ENCODE measurements at places on chromosomes 4 and X.

DNA sequence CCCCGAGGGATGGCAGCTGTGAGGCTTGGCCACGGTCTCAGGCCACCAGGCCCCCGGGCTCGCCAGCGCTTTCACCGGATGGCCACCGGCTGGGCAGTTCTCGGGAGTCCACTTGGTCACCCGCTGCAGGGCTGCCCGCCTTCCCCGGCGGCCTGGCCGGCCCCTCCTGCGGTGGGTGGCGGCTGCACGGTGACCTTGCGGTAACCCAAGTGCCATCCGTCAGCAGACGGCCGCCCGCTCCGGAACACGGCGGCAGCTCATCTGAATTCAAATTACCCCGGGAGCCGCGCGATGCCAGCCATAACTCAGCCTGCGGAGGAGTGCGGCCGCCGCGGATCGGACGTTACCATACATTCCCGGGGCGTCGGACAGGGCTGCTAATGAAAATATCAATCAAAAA, 60.7 kb downstream of the FAM53A start:
- DNase-seq = no peak

DNA sequence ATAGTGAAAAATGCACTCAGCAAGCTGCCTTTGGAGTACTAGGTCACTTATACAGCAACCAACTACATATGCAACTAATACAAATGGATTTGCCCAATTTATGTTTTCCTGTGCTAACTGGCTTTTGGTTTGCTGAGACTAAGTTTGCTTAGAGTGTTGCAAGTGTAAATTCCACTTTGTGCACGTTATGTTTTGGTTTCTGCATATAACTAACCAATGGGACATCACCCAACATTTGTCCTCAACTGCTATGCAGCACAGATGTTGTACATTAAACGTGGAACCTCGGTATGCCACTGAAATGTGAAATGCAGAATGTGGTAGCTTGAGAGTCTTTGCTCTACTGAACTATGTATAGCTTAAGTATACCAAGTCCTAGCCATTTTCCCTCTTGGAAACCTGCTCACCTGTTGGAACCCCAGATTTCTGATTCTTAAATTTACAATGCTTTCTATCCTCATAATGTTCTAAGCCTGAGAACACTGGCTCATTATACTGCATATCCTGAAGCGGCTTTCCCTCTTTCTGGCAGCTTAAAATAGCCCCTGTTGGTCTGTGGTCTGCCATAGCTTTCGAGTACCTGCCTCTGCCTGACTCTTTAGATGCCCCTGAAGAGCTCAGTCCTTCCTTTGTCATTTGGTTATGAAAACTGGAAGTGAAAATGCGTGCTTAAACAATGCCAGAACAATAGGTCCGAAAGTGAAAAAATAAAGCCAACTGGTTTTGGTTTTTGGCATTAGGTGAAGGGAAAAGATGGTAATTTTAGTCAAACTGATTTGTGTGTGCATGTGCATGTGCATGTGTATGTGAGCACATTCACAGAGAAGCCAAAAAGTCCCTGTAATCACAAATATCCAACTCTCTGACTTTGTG, 158.0 kb downstream of the SH2D1A start:
- no peak for DNase-seq

DNA sequence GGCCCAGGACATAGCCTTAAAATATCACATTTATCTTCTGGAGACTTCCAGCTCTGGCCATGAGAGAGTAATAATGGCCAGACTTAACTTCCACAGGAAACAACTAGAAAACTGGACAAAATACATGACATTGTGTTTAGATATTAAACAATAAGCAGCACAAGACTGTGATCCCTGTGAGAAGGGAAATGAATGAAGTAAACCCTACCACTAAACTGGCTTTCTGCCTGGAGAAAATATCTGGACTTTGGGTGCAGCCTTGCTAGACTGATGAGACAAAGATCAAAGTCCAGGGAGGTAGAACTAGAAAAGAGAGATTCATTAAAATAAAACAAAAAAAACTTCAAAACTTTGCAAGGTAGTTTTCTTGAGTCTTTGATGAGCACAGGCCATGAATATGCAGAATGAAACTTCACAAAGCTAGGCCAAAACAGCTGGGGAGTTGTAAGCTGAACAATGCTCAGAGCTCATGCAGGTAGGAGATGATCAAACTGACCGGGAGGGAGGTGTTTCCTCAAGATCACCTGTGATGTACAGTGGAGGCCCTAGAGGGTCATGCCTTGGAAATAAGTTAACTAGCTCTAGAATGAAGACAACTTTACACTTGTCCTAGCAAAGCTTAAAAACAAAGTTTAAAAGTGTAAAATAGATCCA, 147.0 kb upstream of the SH3RF1 start:
- DNase-seq = no peak

GRCh38 chrX:103584596-103584995, 719 bp upstream of the TCEAL4 start:
- no peak for DNase-seq

DNA sequence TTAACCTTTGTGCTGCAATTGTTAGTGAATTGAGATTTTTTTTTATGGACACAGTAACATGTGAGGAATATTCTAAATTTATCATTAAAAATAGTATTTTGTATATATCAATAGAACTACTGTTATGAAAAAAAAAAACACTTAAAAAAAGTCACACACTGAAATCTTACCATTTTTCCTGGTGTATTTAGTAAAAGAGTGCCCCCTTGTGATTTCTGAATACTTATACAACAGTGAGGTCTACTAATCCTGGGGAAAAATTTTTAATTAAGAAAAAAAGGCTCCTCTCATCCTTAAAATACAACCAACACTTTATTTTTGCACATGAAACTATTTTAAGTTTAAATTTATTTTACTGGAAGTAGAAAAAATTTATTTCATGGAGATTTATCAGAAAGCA, 56.4 kb upstream of the SPOCK3 start:
- DNase-seq = no peak

- DNase-seq = no peak
Measured at GRCh38 chr4:140346136-140346535, 27.3 kb upstream of the SCOC start.

DNA sequence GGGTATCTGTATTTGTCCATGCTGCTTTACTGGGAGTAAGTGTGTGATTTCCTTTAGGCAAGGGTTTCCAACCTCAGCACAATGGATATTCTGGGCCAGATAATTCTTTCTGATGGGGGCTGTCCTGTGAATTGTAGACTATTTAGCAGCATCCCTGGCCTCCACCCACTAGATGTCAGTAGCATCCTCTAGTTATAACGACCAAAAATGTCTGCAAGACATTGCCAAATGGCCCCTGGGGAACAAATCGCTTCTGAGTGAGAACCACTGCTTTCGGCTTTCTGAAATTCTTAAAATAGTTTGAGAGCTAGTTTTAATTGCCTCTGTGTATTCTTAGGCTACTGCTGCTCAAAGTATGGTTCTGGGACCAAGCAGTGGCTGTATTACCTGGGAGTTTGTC, 81.2 kb upstream of the GPM6B start:
- no peak for DNase-seq

GRCh38 chr4:123653236-123653635, 256.6 kb downstream of the SPRY1 start:
- DNase-seq = no peak

GRCh38 chr4:54586320-54586955, 71.3 kb upstream of the KIT start:
- no peak for DNase-seq

Measured in stimulated activated CD8-positive, alpha-beta memory T cell treated with anti-CD3 and anti-CD28 coated beads, Interleukin-4, amount 100 ng/mL, for 1 hour (primary cell).